Jurkat, Clone E6-1 (cell line): ENCODE measurements at places on chromosomes 7 and 10.

GRCh38 chr7:82317760-82318159, 125.8 kb downstream of the CACNA2D1 start:
- DNase-seq: no peak

GRCh38 chr7:128210590-128211570, 30.2 kb upstream of the LEP start:
- DNase-seq: no peak

GRCh38 chr7:142885311-142886230, at the start of gene TRPV6:
Gene TRPV6 (minus strand): TSS chr7:142885745.
- no peak for DNase-seq

DNA sequence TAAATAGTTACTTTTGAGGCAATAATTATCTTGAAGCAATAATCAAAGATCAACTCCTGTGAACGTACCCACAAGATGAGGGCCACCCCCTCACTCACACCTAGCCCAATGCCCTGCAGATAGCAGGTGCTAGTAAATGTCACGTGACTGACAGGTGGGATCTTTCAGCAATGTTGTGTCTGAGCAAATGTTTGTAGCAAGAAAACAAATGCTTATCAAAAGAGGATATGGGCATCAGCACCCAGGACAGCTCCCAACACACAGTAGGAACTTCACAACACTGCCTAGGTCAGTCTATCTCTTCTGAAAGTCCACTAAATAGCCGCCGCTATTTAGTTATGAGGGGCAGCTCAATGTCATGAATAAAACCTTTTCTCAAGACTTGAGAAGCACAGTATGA, 120.8 kb upstream of the PDLIM1 start:
- no peak for DNase-seq

DNA sequence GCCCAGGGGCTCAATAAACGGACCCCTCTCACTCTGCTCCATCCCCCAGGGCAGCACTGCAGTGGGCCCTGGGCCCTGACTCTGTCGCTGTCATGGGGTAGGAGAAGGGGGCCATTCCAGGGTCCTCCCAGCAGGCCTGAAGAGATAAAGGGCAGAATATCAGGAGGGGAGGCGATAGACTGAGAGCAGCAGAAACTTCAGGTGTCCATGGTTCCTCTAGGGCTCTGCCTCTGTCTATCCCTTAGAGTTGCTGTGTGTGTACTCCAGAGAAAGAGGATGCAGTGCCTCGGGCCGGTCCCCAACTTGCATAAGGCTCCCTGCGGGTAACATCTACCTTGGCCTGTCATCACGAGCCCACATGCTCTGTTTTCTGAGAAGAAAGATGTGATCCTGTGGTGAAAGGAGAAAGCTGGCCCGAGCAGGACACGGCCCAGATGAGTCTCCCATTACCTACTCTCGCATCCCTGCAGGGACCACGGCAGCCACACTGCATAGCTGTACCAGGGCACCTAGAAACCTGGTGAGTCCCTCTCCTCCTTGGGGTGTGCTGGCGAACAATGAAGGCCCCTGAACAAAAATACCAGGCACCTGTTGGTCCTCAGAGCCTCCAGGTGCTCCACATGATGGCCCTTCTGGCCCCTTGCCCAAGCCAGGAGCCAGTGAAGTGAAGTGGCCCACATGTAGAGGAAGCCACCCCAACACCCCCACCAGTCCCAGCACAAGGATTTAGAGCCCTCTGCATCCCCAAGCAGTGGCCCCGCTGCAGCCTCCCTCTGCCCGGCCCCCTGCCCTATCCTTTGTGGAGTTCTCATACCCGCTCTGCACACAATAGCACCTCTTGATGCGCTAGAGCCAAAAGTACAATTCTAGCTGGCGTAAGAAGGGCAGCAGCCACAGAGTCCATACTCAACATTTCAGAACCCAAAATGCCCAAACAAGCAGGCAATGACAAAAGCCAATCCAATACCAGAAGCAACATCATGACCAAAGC, 106.8 kb downstream of the ARHGAP22 start:
- no peak for DNase-seq

GRCh38 chr10:129900825-129901224, 63.2 kb downstream of the EBF3 start:
- no peak for DNase-seq

DNA sequence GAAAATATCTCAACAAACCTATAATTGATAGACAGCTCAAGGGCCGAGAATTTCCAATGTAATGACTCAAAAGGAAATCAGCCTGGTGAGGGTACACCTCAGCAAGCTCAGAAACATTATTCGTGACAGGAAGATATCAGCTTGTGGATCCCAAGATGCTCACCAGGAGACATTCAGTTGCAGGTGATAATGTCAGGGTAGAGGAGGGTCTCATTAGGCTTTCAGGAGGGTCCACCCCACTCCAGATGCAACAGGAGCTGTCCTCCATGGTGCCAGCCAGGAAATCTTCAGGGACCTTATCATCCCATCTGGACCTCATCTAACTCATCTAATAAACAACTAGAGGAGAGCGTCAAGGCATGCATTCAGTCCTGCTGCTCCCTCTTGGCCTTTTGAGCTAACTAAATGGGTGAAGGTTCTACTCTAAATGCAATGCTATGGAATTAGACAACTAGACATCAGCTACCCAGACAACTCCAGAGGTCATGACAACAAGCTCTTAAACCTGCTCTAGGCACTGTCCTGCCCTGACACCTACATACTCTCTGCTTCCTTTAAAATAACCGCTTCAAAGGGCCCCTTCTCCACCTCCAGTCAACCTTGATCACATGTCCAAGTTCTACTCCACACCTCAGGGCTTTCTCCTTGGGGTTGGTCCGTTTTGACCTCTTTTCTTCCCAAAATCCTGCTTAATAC, 4.3 kb upstream of the GIMAP5 start:
- DNase-seq: no peak

DNA sequence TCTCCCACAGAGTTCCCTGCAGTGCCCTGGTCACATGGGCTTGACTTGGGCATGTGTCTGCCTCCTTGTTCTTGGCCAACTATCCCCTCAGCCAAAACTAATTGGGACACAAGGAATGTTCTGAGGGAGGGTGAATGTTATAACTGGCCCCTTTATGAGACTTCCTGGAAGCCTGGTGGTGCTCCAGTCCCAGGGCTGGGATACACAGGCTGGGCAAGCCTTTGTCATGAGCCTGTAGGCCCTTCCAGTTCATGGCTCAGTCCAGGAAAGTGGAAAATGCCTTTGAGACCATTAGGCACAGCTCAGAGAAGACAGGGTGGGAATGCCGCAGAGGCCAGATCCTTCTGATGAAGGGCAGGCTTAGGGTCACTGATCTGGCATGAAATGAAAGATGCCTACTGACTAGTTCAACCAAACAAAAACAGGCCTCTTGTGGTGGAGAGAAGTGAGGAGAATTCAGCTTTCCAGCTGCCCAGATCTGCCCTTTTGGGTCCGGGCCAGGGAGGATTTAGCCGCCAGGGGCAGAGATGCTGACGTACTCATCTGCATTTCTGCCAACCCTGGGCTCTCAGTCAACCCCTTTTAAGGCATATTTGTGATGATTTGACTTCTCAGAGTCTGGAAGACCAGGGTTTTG, 961.5 kb downstream of the KCNMA1 start:
- no peak for DNase-seq

GRCh38 chr10:74949843-74950765, 123.7 kb downstream of the KAT6B start:
- DNase-seq: no peak

DNA sequence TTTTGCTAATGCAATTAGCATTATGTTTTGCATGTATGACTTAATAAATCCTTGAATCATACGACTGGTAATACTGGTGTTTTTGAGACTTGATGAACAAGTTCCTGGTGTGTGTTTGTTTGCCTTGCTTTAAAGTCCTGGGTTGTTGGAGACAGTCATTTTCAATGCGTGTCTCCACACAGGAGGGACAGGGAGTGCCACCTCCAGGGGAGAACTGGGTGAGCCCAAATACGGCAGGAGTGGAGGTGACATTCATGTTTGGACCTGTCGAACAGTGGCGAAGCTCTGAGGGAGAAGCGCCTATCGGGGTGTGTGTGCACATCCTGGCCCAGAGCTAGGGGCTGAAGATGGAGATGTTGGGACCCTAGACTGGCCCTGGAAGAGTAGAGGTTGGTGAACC, 43.8 kb downstream of the DAGLB start:
- DNase-seq: no peak

DNA sequence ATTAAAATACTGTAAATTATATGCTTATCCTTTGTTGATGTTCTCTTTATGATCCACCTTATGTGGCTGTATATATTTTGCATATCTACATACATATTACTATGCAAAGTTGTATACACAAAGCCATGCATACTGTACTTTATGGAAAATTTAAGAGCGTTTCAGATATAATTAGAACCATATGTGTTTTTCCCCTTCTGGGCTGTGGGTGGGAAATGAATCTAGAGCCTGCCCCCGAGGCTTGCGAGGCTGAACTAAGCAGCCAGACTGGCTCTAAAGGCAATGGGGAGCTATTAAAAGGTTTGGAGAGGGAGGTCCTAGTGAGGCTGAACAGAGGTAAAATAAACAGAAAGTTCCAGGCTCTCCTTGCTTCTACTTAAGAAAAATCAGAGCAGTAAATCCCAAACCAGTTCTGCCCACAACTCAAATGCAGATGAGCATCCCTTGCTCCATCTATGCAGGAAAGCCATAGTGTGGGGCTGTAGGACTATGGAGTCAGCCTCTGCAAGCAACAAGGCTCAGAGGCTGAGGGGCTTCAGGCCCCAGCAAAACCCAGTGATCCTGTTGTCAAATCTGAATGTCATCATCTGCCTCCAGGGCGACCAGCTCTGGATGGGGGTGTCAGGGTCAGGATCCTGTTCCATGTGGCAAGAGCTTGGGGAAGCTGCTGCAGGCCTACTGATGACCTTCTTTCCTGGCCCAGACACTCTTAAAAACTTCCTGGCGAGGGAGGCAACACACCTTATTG, 14.1 kb upstream of the DDIT4 start:
- no peak for DNase-seq

DNA sequence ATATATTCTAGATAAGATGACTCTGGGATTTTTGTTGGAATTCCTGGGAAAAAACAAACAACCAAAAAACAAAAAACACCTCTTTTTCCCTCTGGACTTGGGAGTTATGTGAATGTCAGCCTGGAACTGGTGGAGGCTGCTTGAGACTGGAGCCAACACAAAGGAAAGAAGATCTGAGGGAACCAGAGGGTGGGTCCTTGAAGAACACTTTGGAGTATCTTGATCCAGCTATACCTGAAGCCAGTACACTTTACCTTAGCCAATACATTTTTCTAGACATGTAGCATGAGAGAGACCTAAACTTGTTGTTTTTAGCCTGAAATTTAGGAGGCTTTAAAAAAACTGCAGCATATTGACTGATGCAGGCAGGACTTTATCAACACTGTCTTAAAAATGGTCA, 5.9 kb upstream of the LAMB1 start:
- no peak for DNase-seq

DNA sequence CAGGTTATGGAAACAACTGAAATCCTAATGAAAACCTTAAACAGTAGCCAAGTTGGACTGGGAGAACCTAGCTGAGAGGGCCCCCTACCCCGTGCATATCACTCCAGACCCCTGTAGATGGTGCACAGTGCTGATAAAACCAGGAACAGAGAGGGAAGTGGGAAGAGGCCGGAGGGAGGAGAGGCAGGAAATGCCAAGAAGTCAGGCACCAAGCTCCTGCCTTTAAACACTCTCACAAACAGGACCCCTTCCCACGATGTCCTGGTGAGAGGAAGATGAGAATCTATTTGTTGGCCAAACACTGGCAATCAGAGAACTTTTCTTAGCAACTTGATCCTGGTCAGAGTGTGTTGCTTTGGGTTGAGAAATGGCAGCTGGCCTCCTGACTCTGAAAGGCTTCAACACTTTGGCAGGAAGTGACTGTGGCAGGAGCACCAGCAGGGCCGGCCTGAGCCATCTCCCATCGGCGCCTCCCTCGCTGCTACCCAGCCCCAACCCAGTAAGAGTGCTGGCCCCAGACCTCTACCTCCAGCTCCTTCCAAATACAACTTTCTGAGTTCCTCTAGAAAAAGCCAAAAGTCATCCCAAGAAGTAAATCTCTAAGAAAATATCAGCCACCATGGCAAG, 39.5 kb downstream of the GSDME start:
- DNase-seq: no peak

DNA sequence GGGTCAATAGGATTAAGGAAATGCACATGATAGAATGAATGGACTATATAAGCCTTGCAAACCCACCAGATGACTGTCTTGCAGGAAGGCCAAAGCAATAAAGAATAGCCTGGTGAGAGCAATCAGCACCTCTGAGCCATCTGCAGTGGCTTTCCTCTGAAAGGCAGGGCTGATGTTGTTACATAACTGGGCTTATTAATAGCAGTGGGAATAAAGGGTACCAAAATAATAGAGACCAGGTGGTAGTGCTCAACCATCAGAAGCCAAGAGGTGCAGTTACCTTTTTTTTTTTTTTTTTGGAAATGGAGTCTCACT, 16.8 kb upstream of the VPS26A start:
- DNase-seq: no peak

DNA sequence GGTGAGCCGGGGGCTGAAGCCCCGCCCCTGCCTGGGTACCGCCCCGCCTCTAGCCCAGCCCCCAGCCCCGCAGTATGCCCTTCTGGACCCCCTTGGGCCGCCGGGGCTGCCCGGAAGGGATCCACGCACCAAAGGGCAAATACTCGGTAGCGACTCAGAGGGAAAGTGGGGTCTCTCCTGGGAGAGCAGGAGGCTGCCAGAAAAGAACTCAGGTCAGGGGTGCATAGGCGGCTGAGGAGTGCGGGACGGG, 796 bp downstream of the FBXL15 start:
- no peak for DNase-seq

DNA sequence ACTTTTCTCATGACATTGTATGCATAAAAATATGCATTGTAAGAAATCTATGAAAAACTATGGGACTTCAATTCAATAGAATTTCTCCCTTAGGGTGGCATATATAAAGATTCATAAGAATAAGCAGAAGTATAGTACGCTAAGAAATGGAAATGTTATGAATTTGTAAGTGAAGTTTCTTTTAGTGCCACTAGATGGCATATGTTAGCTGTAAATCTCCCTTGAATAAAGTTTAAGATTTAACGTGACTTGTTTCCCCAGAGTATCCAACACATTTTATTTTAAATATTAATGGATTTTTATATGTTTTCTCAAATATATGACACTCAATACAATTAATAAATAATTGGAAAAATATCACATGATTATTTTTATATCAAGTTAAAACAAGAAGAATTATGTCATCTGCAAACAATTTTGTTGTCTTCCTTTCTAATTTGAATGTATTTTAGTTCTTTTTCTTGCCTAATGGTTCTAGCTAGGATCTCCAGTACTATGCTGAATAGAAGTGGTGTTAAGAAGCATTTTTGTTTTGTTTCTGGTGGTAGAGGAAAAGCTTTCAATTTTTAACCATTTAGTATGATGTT, 287.2 kb downstream of the HGF start:
- peak; percentile 35 for DNase-seq

DNA sequence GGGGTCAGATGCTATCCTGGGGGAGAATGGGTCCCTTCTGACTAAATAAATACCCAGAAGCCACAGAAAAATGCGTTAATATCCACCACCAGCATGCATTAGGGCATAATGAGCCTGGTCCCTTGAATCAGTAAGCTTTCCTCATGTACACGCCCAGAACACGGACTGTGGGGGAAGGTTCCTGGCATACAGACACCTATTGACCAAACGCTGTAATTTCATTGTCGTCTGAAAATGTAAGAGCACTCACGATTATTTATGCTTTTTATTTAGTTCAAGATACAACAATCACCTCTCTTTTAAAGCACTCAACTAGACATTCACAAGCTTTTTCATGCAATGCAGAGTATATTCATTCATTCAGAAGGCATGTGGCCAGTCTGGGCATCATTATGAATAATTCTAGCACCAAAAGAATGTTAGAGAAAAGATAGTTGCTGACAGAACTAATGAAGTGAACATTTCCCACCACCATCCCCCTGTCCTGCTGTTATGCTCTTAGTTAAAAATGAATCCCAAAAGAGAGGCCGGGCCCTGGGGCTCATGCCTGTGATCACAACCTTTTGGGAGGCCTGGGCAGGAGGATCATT, 101.0 kb downstream of the SVIL start:
- no peak for DNase-seq
